ENCODE measurements at places on chromosomes 6 and 20.

GRCh38 chr6:3297909-3298308 is 39.2 kb downstream of the PSMG4 start:
- no peak for DNase-seq

DNA sequence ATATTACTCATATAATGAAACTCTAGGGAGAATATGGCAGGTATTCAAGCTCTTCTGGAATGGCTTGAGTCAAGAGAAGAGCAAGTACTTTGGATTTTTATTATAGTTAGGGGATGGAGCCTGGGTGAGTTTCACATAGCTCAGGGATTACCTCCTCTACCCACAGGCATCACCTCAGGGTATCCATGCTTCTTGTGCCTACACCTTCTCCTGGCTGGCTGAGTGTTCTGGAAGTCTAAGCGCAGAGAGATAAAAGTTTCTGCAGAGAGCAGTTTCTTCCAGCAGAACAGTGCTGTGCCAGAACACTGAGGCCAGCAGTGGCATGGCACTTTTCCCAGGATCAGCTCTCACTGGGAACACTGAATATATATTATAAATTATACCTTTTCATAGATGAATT is 199.7 kb upstream of the KCNQ5 start:
- DNase-seq, result no peak

- DNase-seq, result no peak
These were observed 189.5 kb upstream of the GMDS start for GRCh38 chr6:2434912-2435311.

DNA sequence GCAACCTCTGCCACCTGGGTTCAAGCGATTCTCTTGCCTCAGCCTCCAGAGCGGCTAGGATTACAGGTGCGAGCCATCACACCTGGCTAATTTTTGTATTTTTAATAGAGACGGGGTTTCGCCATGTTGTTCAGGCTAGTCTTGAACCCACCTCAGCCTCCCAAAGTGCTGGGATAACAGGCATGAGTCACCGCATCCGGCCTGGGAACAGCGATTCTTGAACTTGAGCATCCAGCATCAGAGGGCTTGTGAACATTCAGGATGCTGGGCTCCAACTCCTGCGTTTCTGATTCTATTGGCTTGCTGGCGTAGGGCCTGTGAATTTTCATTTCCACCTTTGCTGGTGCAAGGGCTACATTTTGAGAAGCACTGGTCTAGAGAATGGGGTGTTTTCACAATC is 24.5 kb upstream of the PIM1 start:
- no peak for DNase-seq

GRCh38 chr20:10986586-10986985 is 312.8 kb upstream of the JAG1 start:
- no peak for DNase-seq

GRCh38 chr6:2378046-2378657 is 132.7 kb upstream of the GMDS start:
- no peak for DNase-seq

GRCh38 chr20:23161968-23162696 is 76.0 kb upstream of the CD93 start:
- DNase-seq, result no peak

DNA sequence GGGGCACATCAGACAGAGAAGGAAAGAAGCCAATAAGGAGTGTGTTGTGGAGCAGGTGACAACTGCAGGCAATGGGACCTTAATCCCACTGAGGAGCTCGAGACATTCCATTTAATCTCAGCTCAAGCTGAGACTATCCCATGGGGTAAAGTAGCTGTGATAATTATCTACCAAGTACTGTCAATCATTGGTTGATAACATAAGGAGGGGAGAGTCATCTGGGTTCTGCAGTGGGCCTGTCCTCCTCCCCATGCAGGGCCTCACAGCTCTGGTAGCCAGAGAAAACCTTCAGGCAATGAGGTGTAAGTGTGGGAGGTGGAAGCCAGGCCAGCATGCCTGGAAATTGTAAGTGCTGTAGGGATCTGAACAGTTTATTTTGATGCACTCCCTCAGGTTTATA is 375.0 kb upstream of the ARID1B start:
- no peak for DNase-seq

- DNase-seq, result peak; percentile 45
These were observed 5.6 kb upstream of the HLA-DOA start for GRCh38 chr6:33014841-33015634.

- DNase-seq, result no peak
These were observed 14.6 kb upstream of the TP53TG5 start for GRCh38 chr20:45392733-45393132.

DNA sequence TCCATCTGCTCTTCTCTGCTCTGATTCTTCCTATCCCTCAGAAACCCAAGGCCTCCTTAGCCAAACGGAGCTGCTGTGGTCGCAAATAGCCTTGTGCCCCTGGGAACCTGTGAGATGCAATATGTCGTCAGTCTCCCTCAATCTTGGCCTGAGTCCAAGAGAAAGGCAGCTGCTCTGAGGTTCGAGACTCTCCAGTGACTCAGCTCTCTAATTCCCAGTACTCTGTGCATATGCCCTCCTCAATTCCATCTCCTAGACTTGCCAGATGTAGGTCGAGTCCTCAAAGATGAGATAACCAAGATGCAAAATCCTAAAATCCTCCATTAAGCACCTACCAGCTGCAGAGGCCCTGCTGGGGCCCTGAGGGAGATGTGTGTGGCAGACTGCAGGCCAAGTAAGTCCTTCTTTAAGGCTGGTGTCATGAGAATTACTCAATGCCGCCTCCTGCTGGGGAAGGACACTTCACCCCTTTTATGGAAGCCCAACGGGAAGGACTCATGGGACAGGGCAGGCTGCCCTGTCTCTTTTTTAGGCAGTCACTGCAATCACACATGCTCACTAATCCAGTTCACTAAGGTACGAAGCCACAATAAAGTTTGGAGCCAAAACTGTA is 28.5 kb downstream of the C6orf15 start:
- DNase-seq, result peak; percentile 65

- no peak for DNase-seq
These were observed 191.9 kb downstream of the TSHZ2 start for GRCh38 chr20:53164072-53164471.

DNA sequence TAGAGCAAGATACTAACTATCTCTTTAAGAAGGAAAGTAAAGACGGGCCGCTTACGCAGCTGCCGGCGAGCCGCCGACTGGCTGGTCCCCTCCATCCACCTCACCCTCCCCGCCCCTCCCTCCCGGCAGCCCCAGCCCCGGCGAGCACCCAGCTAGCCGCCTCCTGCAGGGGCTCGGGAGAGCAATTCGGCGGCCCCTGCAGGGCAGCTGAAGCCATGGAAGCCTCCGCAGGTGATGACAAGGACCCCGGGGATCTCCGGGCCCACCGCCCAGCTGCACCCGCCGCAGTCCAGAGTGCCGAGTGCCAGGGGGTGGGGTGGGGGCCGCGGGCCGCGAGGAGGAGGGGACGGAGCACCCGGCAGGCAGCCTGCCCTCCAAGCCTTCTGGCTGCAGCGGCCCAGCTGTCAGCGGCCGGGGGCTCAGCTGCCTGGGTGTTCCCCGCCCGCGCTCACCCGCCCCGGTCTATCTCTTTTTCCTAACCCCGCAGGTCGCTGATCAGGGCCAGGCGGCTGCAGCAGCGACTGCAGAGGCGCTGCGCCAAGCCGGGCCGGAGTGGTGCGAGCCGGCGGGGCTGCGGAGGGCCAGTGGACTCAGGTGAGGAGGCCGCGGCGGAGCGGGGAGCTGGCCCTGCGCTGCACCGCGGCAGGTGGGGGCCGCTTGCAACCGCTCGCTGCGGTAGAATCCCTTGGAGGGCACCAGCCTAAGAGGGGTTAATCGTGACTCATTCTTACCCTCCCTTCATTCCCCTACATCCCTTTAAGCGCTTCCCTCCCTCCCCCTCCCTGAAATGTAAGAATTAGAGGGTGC is at the start of gene SNPH:
Gene SNPH (plus strand): TSS at position 128 of the 807 bp plus-strand sequence. CDS start 29,946 bp downstream, outside the sequence.
- DNase-seq, result peak; percentile 72

GRCh38 chr6:105272786-105273185 is 93.0 kb upstream of the POPDC3 start:
- DNase-seq, result peak; percentile 22

- DNase-seq, result no peak
These were observed 1.8 kb downstream of the PERP start for GRCh38 chr6:138105446-138105845.

- no peak for DNase-seq
These were observed 25.0 kb upstream of the SDCBP2 start for GRCh38 chr20:1353956-1354355.

GRCh38 chr20:48359692-48360341 is 468.0 kb downstream of the PREX1 start:
- no peak for DNase-seq

DNA sequence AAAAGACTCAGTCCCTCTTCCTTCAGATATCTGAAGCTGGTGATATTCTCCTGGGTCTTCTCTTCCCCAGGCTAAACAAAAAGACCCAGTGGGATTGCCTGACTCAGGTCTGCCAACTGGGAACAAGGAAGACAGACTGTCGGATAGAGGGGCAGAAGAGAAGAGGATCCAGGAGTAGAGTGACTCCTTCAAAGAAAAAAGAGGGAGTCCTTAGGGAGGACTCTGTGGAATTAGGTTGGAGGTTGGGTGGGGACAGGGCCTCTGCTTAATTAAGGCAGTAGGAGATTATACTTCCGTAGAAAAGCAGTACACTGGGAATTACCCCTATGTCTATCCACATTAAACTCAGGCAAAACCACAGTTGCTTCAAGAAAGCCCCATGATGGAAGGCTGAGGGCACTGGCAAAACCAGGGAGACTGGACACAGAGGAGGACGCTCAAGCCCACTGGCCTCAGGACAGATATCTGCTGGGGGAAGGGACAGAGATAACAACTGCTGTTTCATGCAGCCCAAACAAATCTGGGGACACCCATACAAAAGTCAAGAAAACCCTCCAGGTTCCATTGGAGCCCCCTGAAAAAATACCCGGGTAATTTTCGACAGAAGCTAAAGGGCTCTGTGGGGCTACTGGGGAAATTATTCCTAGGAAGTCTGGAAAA is 5.7 kb downstream of the BCL2L1 start:
- DNase-seq, result no peak

- DNase-seq, result no peak
These were observed 56.0 kb downstream of the TGM2 start for GRCh38 chr20:38108986-38109541.

- no peak for DNase-seq
These were observed 55.0 kb downstream of the CD83 start for GRCh38 chr6:14172562-14172961.

DNA sequence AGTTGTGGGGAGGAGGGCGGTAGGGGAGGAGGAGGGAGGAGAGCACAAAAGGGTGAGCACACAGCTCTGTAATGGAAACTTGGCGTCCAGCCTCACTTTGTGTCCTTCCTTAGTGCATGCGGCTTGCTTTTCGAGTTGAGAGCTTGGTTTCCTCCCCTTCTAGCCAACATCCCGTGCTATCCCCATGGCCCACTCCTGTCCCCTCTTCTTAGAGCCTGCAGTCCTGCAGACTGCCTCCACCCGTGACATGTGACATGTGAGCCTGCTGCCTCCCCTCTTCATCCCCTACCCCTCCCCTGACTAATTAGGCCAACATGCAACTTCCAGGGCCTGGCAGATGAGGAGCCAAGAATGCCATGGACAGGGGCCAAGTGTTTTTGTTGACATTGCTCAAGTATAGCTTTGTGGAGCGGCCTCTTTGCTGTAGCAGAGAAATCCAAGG is 63.2 kb downstream of the SLC24A3 start:
- no peak for DNase-seq

DNA sequence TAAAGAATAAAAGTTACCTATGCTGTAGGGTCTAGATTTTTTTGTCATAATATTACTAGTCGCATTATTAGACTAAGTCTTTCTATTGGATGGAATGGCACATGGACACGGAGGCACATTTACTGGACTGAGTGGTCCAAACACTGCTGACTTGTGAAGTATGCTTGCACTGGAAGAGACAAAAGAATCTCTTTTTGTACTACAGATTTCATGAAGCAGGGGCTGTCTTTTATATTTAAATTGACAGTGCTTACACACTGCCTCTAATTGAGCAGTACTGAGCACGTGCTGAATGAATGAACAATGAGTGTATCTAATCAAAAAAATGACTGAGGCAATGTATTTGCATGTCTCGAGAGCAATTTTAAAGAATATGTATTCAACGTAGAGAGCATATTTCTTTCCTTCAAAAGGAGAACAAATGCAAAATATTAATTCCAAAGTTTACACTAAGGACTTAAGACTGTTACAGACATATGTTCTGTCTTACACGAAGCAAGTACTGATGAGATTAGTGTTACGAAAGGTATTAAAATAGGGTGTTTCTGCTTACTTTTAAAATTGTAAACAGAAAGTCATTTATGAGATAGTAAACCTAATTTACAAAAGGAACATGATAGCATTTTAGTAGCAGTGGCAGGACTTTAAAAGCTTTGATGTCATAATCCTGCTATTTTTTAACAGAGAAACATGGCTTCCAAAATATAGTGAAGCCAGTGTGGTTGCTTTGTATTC is 8.3 kb downstream of the ELOVL2 start:
- DNase-seq, result no peak

GRCh38 chr6:33869826-33870423 is 66.1 kb upstream of the MLN start:
- no peak for DNase-seq

GRCh38 chr6:149393002-149393679 is 6.9 kb upstream of the SUMO4 start:
- DNase-seq, result no peak

GRCh38 chr6:14415452-14415851 is 297.9 kb downstream of the CD83 start:
- no peak for DNase-seq

- DNase-seq, result no peak
These were observed 20.7 kb downstream of the PREX1 start for GRCh38 chr20:48807051-48807450.

DNA sequence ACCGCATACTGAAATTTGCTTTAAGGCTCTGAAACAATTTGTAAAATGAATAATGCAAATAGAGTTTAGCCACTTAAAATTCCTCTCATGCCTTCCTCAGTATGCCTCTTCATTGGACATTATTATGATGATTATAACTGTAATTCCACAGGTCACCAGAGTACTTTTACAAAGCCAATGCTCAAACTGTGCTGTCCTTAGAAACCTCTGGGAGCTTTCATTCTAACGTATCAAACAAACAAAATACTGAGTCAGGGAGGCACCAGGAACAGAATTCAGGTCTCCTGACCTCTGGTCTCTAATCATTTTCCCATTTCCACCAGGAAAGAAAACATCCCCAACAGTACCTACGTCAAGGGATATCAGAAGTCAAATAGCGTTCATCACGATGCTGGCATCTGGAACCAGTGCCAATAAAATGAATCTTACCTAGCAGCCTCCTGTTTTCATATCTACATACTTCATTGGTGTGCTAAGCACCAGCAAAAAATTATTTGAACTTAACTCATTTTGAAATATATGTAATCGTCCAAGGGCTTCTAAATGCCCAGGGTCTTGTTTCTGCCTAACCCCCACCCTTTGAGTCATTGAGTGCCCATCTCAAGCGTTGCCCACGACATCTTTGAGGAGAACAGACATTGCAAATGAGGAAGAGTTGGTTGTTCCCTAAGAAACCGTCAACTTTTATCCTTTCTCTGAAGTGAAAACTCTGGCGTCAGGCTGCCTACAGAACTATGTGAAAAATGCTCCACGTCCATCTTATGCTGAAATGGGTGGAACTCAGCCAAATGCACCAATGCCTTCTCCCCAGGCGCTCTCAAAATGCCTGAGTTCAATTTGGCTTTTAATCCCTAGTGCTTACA is 37.9 kb downstream of the NEDD9 start:
- no peak for DNase-seq
